GF-D8 (cell line): ENCODE measurements at places on chromosomes 5 and 9.

DNA sequence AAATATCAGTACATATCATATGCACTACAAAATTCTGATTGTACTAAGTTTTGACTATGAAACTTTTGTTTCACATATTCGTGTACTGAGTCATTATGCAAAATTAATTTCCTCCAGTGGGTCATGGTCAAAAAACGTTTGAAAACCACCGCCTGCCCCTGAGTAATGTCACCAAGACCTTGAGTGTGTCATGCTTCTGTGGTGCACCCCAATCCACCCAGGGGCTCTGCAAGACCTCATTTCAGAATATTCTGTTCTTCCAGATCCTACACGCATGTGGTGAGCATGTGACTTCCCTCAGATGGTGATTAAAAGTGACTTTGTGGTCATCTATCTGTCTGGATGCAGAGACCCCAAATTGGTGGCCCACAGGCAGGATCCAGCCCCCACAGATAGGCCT is 31.0 kb downstream of the ABLIM3 start:
- DNase-seq: no peak

GRCh38 chr9:81028504-81028903 is 660.8 kb downstream of the TLE1 start:
- no peak for DNase-seq

- DNase-seq: no peak
Measured at GRCh38 chr5:170361616-170362015, 27.6 kb downstream of the KCNMB1 start.

DNA sequence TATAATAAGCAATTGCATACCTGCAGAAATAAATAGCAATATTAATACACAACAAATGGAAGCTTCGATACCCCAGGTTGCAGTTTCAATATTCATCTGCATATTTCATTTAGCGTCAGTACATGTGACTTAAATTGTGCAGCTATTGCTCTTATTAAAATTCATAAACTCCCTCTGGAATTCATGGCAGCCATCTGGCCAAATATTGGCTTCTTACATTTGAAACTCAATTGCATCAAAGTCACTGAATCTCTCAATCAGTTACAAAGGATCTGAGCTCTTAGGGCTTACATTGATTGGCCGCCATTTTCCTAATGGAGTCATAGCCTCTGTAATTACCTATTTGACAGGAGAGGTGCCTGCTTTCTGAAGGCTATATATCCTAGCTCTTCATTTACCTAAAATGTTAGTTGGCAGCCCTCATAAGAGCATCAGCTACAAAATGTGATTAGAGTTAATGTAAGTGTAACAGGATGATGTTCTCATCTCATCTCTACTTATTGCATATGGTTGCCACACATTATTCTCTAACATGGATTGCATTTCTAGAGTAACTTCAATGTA is 453.5 kb downstream of the CAAP1 start:
- no peak for DNase-seq

- no peak for DNase-seq
Measured at GRCh38 chr9:133115604-133116345, 5.3 kb downstream of the RALGDS start.

GRCh38 chr5:82277613-82277986 is 554 bp downstream of the RPS23 start:
- DNase-seq: no peak

GRCh38 chr5:25544652-25545249 is 900.0 kb upstream of the CDH10 start:
- DNase-seq: no peak

DNA sequence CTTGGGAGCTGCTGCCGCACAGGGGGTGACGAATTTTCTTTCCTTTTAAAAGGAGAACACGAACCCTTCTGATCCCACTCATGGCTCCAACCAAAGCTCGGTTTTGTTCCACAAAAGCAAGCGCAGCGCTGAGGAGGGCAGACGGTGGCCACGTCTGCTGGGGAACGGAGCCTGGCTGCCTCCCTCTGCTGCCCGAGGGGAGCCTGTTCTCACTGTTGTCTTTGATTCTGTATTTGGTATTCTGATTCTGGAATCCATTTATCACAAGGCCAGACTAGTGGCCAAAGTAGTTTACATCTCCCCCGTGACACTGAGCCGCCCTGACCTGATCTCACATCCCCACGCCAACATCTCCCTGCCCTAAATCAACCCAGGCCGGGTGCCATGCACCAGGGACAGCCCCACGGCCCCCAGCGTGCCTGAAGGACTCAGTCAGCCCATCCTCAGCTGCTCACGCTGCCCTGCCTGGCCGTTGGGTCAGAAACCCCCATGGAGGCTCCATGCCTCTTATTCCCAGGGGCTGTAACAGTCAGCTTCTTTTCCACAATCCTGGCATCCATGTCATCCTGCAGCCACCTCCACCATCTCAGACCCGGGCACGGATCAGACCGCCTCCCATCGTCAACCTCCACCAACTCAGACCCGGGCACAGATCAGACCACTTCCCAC is 6.7 kb upstream of the NSMF start:
- no peak for DNase-seq

GRCh38 chr9:124776954-124777648 is at the start of gene OLFML2A:
Gene OLFML2A, plus strand, starts transcription at chr9:124777133. Its CDS starts 138 bp downstream, at chr9:124777271.
- DNase-seq: no peak

- no peak for DNase-seq
Measured at GRCh38 chr9:35658137-35658967, at the start of gene CCDC107. Gene CCDC107, plus strand, starts transcription at chr9:35658292. Its CDS starts 88 bp downstream, at chr9:35658380.

- no peak for DNase-seq
Measured at GRCh38 chr5:113266227-113266912, 168.4 kb downstream of the TSSK1B start.
